ENCODE measurements at places on chromosomes 1 and 21.
A peak's percentile ranks its signal among the peaks of the same experiment; 100 is the strongest.

GRCh38 chr1:22674410-22674749, 21.3 kb downstream of the C1QB start:
- no peak for DNase-seq

GRCh38 chr1:99544328-99544727, 101.6 kb upstream of the PALMD start:
- peak; percentile 69 for DNase-seq

DNA sequence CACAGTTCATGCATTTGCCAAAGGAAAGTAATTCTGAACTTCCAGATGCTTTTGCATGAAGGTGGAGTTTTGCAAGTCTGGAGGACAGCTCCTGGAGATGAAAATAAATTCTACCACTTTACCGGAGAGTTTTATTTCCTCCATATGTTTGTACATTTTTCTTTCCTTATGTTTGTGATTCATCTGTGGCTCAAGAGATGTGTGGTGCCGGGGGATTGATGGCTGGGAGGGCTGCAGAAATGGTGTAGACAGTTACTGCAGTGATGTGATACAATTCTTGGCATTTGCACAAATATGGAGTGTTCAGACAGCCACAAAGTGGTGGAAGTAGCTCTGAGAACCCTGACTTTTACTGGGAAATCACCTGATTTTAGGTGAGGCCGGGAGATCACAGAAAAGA, 58.5 kb upstream of the ASB17 start:
- no peak for DNase-seq

DNA sequence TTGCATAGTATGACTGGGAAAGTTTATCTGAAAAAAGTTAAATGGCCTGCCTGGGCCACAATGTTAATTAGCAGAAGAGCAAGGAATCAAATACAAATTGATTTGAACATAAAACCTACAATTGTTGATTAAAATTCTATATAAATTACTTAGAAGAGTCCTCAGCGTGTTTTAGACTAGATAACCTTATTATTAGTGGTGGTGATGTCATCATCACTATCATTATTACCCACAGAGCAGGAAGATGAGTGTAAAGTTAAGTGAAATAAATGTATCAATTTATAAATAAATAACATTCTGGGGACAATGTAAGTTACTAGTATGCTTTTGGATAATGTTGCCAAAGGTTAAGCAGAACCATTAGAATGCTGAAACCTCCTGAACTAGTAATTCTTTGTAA, 46.1 kb downstream of the RBM11 start:
- DNase-seq: no peak

DNA sequence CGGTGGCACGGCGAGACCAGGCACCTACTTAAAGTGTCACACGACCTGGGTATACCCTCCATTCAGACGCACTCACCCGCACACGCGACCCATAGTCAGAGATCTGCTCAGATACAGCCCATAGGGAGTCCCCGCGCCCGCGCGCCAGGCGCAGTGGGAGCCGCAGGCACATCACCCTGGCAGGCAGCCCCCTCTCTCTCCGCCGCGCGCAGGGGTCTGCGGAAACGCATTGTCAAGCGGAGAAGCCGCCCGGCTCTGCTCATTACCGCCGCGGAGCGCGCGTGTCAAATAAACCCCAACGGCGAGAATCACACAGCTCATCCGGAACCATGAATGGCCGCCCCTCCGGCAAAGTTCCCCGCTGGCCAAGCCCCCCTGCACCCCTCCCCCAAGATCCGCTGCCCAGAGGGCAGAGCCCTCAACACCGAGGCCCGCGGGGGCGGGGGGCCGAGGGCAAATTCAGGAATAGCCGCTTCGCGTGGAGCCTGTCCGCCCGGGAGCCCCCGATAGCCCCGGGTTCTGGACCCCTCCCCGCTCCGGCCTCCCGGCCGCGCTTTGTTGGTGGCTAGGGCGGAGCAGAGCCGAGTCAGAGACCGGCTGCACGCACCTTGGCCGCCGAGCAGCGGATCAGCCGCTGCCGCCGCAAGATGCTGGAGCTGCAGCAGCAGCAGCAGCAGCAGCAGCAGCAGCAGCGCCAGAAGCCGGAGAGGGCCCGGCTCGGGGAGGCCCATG, 522 bp downstream of the LRP8 start:
- DNase-seq: peak; percentile 20

- DNase-seq: no peak
Observed at GRCh38 chr1:174296309-174296708, 137.0 kb downstream of the RABGAP1L start.

DNA sequence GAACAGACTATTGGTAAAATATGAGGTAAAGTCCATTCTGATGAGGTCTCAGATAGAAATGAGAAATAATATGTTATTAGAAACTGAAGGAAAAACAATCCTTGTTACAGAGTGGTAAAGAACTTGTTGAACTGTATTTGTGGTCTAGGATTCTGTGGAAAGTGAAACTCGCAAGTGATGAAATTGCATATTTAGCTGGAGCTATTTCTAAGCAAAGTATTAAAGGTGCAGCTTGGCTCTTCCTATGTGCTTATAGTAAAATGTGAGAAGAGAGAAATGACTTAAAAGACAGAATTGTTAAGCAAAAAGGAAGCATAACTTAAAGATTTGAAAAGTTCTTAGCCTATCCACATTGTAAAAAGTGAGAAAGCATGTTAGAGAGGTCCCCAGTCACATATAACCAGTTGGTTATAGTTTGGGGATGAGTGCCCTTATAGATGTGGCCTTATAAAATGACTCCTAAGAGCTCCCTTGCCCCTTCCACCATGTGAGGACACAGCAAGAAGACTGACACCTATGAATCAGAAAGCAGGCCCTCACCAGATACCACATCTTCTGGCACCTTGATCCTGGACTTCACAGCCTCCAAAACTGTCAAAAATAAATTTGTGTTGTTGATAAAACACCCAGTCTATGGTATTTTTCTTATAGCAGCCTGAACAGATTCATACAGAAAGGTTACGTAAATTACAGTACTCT, 24.8 kb downstream of the PHTF1 start:
- DNase-seq: no peak

- no peak for DNase-seq
Observed at GRCh38 chr1:197485790-197486189, 217.7 kb downstream of the CRB1 start.

- DNase-seq: peak; percentile 43
Observed at GRCh38 chr1:231396643-231397042, 25.4 kb downstream of the EGLN1 start.

DNA sequence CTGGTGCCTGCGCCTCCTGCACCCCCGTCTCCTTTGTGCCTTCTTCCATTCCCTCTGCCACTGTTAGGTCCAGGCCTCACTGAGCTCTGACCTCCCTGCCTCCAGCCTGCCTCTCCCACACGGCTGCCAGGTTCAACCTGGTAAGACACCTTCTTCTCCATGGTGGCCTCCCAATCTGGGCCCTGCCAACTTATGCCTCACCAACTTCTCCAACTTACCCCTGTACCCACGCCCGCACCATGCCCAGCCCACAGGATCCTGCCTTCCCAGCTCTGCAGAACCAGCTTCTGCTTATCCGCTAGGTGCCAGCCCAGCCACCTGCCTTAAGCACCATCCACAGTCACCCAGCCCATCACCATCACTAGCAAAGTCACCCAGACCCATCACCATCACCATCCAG, 37.2 kb downstream of the PDE9A start:
- DNase-seq: no peak

- DNase-seq: no peak
Observed at GRCh38 chr1:190699165-190699564, 221.5 kb upstream of the BRINP3 start.

DNA sequence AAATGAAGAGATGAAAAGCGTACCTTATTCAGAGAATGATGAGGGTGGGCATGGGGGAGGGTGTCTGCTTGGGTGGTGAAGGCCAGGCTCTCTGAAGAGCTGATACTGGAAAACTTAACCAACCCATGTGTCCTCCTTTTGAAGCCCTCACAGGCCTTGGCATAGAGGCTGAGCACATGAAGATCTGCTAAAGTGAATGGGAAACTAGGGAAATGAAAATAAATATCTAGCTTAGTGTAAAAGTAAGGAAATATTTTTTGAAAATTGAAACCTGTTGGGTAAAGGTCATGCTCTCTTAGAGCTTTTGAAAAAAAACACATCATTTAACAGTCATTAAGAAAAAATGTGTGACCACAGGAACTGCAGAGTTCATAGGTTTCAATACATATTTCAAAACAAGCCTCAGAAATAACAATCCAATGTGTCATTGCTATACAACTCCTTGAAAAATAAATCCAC, 40.5 kb upstream of the RALGPS2 start:
- peak; percentile 96 for DNase-seq
